ENCODE measurements at places on chromosomes 2 and 18.

DNA sequence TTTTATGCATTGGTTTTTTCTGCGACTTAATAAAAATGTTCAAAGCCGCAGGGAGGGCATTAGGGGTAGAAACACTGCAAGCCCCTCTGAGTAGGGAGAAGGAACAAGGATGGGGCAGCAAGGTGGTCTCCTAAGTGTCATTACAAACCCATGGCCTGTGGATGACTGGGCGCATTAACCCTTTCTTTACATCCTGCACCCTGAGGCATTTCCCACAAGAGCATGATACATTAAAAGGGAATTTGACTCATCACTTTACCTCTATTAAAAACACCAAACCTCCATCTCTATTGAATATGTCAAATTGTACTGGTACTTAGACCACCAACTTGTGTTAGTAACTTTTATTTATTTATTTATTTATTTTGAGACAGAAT, 112.5 kb downstream of the VIT start:
- no peak for DNase-seq

DNA sequence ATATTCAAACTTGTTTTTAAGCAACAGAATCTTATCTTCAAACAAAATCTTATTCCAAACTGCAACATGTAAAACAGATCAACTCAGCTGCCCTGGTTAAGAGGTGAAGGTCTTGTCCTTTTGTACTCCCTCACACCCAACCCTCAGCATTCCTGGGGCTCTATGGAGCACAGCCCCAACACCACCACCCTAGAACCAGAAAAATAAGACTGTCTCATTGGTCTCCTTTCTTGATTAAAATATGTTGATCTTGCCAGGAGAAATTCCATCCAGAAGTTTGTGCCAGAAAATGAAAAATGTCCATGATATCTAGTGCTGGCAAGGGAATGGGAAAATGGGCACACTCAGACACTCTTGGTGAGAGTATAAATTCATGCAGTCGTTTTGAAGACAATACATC, 62.1 kb upstream of the TMEM17 start:
- no peak for DNase-seq

DNA sequence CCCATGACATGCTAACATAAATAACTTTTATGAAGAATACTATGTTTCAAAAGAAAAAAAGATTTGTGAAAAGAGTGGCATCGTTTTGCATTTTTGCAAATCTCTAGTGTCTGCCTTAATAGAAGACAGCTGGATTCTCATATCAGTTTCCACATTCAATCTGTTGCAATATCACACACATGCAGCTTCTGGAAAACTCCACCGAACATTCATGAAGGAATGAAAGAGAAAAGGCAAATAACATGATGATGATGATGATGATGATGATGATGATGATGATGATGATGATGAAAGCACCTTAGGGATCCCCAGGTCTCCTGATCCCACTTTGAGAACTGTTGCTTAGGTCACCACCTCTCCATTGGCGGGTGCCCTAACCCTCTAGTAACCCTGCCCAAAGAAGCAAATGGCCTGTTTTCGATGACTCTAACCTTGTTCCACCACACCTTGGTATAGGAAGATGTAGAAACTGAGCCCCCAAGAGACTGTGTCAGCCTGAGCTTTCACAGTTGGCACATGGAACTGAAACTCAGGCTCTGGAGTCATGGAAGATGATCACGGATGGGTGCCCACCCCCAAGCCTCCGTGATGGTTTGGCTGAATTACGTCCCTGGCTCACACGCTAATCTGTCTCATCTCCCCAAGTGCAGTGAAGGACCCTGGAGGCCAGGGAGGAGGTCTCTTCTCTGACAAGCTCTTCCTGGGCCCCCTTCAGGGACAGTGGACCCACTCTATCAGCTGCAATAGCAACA, 80.1 kb upstream of the SMAD7 start:
- DNase-seq: no peak

GRCh38 chr2:100895402-100895801, 75.5 kb downstream of the NPAS2 start:
- DNase-seq: no peak

GRCh38 chr2:171522788-171523087, 464 bp downstream of the CYBRD1 start:
- DNase-seq: peak; percentile 52

- peak; percentile 75 for DNase-seq
Measured at GRCh38 chr2:102520009-102520408, 47.0 kb downstream of the SLC9A4 start.

DNA sequence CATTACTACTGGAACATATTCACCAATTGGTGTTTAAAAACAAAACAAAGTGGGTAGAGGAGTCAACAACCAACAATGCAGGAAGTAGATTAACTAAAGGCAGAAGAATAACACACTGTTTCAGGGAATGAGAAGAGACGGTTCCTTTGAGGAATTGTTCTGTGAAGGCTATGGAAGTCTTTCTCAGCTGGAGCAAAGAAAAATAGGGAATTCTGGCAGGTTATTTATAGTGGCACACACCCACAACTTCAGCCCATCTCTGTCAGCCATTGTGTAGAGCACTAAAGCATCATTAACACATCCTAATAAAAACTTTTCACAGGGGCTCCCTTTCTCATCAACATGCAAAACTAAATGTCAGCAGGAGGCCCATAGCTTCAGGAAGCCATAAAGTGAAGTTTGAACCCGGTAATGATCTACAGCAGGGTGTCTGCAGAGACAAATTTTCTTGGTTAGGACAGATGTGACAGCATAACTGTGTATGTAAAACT, 113.6 kb downstream of the CDH2 start:
- DNase-seq: no peak

DNA sequence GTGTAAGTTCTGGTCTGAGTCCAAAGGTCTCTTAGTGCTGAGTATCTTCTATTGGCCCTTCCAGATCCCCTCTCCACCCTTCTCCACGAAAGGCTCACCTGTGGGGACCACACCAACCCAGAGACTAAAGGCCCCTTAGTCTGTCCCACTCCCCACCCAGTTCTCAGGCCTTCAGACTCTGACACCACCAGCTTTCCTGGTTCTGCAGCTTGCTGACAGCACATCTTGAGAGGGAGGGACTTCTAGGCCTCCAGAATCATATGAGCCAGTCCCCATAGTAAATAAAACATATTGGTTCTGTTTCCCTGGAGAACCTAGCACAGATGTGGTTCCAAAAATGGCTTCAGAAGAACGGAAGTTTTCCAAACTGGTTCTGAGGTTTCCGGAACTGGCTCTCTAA, 38.5 kb upstream of the KLF11 start:
- DNase-seq: no peak

DNA sequence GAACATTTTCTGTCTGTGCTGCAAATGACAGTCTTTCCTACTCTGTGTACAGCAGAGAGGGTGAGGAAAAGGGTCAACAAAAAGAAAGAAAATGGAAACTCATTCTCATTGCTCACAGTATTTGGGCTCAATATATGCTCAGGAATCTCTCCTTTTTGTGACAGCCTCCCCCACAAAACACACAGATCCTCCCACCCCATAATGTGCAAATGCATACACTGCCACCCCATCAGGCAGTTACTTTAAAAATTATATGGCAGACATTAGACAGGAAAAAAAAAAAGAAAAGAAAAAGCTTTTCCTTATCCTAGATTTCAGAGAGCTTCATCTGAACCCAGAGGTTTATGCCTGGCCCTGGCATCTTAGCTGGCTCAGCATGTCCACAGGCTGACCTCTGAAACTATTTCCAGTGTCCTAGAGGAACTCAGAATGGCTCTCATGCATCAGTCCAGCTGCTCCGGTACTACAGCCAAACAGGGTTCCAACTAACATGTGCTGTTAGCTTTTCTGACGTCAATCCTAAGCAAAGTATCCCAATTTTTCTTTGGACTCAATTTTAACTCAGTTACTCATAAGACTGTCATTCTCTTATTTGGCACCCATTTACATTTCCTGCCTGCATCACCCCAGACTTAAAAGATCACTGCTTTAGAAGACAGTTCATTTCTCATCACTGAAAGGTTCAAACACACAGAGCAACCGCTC, 105.9 kb downstream of the RBMS1 start:
- DNase-seq: peak; percentile 57

DNA sequence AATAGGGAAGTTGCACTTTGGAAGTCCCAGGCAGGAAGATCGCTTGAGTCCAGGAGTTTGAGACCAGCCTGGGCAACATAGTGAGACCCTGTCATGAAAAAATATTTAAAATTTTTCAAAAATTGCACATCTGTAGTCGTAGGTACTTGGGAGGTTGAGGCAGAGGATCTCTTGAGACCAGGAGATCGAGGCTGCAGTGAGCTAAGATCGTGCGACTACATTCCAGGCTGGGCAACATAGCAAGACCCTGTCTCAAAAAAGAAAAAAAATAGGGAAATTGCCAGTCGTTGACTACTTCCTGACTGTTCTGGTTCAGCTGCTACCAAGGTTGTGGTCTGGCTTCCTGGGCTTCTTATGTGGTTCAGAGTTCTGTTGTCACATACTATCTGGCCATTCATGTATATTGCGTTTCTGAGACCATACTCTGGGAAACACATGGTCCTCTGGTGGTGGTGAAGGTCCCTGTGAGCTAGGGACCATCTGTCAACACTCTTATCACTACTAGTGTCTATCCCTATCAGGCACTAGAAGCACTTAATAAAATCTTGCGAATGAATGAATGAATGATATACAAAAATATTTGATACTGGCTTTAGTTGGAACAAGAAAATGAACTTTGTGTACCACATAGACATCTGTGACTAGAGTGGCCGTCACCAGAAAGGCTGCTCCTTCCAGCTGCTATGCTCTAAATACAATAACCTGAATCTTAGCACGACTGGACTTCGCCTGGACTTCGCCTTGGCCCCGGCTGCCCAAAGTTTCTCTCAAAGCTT, 861 bp upstream of the KLHL23 start:
- DNase-seq: no peak

DNA sequence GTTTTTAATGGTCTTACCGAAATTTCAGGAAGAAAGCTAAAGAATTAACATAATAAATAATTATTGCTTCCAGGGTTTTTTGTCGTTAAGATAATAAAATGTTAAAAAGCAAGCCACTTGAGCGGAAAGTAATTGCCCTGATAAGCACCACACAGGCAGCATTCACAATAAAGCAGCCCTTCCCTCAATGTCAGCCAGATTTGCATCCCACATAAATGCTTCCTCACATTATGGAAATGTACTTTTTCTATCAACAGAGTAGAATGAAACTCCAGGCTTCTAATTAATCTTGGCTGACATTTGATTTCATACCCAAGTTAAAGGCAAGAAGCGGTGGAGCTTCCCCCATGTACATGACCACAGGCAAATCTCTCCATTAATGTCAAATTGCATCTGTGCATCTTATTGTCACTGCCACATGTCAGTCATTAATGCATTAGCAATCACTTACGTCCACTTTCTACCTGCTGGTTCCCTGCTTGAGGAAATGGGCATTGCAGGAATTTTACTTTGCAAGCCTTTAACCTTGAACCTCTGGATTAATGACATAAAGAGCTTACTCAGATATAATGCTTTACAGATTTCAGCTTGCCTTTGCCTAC, 26.2 kb downstream of the PTPRM start:
- no peak for DNase-seq

DNA sequence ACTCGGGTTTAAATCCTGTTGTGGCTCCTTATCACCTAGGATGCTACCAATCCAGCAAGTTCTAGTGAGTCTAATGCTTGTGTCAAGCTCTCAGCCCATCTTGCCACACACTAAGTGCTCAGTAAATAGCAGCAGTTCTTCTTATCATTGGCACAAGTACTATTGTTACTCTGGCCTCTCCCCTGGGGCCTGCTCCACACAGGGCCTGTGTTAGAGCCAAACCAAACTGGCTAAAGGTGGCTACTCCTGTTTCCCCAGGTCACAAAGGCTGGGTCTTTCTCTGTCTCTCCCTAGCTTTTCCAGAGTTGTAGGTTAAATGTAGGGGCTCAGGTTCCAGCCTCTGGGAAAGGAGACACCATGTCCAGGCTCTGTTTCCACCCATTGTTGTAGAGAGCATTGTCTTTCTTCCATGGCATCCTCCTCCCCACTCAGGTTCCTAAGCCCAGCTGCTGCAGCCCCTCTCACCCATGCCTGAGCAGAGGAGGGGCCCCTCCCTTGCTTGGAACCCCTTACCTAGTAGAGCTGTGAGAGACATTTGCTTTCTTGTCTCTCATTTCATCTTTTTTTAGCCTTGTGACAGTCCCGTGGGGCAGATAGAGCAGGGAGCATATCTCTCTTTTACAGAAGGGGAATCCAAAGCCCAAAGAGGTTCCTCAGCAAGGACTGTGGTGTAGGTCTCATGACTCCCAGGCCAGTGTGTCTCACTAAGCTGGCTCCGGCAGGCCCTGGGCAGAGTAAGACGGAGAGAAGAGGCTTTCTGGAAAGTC, 56.4 kb upstream of the OTOF start:
- DNase-seq: peak; percentile 5

GRCh38 chr2:240324312-240325015, 111.0 kb upstream of the GPC1 start:
- DNase-seq: no peak

- DNase-seq: peak; percentile 60
Measured at GRCh38 chr2:44291281-44292248, 16.3 kb downstream of the SLC3A1 start.

- no peak for DNase-seq
Measured at GRCh38 chr2:67828066-67828465, 234.7 kb downstream of the C1D start.

- peak; percentile 86 for DNase-seq
Measured at GRCh38 chr2:38634684-38635083, 31.2 kb upstream of the GALM start.

DNA sequence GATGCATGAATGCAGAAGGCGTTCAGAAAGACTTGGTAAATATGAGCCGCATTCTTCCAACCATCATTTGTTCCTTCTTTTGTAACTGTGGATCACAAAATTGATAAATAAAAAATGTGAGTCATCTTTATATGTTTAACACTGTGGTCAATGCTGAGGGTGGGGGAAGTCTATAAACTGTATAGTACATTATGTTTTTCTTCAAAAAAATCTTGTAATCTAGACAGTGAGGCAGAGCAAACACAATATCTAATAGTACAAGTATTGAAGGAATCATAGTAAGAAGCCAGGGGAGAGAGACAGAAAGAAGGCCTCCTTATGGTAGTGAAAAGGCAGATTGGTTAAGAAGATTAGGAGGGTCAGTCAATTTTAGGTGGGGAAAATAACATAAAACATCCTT, 30.7 kb upstream of the CALCRL start:
- no peak for DNase-seq

Measured in suppressor macrophage (primary cell).